ENCODE measurements at places on chromosomes 2 and 18. TPM values are rescaled to one million over a fixed set of nuclear protein-coding genes. Genes with fewer than 3 reads are reported as not detected.

- no peak overlapping the region for H3K4me3 ChIP-seq
- H3K27ac ChIP-seq: no peak overlapping the region
- DNase-seq: no peak
- no peaks in the 10 kb centered on the region for H3K4me1 ChIP-seq
Measured at GRCh38 chr2:30559544-30560275, 112.7 kb downstream of the LCLAT1 start.

- no peak for DNase-seq
- no peaks in the 10 kb centered on the region for H3K4me1 ChIP-seq
- H3K27ac ChIP-seq: no peak overlapping the region
- no peaks in the 10 kb centered on the region for H3K36me3 ChIP-seq
- H3K27me3 ChIP-seq: no peaks in the 10 kb centered on the region
- H3K4me3 ChIP-seq: no peak overlapping the region
Measured at GRCh38 chr18:65415098-65415497, 335.7 kb upstream of the CDH7 start.

Gene PTGR3
- 19.3 TPM for total RNA-seq

GRCh38 chr2:117536139-117536538 is 278.4 kb upstream of the DDX18 start:
- DNase-seq: no peak
- no peak overlapping the region for H3K4me3 ChIP-seq
- H3K27ac ChIP-seq: no peak overlapping the region
- H3K36me3 ChIP-seq: no peaks in the 10 kb centered on the region
- H3K27me3 ChIP-seq: no peaks in the 10 kb centered on the region
- H3K4me1 ChIP-seq: no peaks in the 10 kb centered on the region

GRCh38 chr2:199459286-199460100 is 1.8 kb upstream of the SATB2 start:
- H3K27ac ChIP-seq: peak overlapping the region; percentile 73
- peaks cover 2% of the 10 kb centered on the region for H3K36me3 ChIP-seq
- H3K27me3 ChIP-seq: peaks cover 41% of the 10 kb centered on the region
- DNase-seq: peak; percentile 66
- H3K4me3 ChIP-seq: peak overlapping the region; percentile 93

DNA sequence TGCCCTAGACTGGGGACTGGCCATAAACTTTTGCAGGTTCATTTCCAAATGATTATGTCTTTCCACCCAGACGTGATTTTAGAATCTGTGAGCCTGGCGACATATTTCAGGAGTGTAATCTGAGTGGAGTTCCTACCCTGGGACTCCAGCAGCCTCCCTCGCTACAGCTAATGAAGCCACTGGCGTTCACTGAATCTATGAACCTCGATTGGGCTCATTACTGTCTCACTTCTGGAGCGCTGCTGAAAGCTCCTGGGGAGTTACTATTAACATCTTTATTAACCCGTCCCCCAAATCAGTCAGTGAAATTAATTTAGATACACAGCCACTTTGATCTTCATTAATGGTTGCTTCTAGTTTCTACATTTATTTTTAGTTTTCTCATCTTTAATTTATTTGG is 56.5 kb downstream of the CDK15 start:
- H3K27me3 ChIP-seq: peaks cover 38% of the 10 kb centered on the region
- H3K36me3 ChIP-seq: no peaks in the 10 kb centered on the region
- peaks cover 8% of the 10 kb centered on the region for H3K4me1 ChIP-seq
- no peak overlapping the region for H3K27ac ChIP-seq
- H3K4me3 ChIP-seq: no peak overlapping the region

Gene RASGRP3
- total RNA-seq: 205 TPM

DNA sequence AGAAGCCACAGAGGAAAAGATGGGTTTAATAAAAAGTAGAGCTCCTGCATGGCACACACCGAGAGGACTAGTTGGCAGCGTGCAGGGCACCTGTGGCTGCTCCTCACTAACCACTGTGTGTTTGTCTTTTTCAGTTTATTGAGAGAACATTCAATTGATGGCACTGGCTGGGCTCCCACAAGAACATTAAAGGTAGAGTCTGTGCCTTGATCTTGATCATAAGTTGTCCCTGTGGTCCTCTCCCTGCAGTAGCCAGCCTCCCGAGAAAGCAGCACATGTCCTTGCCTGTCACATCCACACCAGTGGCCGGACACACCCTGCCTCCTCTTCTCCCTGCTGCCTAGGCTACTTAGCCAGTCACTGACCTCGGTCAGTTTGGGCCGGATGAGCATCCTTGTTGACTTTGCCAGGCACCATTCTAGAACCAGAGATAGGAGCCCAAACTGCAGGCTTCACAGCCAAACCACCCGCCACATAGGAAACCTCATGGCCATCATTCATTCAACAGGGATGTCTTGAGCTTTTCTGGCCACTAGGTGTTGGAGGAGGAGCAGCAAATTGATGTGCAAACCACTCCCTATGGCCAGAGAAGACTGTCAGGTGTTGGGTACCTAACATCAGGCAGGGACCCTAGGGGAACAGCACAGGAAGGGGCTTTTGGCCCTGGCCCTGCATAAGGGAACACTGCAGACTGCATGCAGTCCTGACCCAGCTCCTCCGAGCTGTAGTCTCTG is 30.2 kb upstream of the SCLY start:
- DNase-seq: no peak
- peaks cover 69% of the 10 kb centered on the region for H3K36me3 ChIP-seq
- H3K4me3 ChIP-seq: no peak overlapping the region
- no peak overlapping the region for H3K27ac ChIP-seq

DNA sequence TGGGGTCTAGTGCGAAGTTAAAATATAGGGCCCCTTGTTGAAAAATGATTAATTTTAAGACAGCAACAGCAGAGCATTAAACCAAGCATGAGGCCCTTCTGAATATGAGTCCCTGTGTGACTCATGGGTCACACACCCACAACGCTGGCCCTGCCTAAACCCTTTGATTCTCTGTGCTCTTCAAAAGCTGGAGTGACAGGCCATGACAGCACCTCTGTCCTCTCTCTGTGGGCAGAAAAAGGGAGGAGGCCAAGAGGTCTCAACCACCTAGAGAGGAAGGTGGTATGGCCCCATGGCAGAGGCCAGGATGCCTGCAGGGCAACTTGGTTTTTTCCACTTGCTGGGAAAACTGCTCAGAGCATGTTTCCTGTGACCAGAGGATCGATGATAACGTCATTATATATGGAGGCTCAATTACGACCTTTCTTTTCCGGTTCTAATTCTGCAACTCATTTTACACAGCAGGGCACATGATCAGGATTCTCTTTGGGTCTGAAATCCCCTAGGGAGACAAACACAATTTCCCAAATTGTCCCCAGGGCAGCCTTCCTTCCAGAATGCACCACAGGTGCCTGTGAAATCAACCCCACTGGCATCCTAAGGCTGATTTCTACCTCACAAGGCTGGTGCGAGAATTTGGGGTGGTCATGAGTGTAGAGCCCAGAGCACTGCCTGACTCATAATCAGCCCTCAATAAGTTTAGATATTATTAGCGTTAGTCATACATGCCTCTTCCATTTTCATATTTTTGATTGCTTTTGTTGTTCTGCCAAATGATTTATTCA is 102.0 kb upstream of the PPP1CB start:
- peak overlapping the region; percentile 65 for H3K27ac ChIP-seq
- H3K27me3 ChIP-seq: no peaks in the 10 kb centered on the region
- H3K36me3 ChIP-seq: no peaks in the 10 kb centered on the region
- DNase-seq: no peak
- H3K4me1 ChIP-seq: peaks cover 17% of the 10 kb centered on the region

Gene SPHKAP
- total RNA-seq: not detected

Gene SCN2A
- total RNA-seq: not detected

GRCh38 chr2:228059735-228060134 is 121.8 kb downstream of the SPHKAP start:
- no peak overlapping the region for H3K27ac ChIP-seq
- H3K27me3 ChIP-seq: no peaks in the 10 kb centered on the region
- H3K36me3 ChIP-seq: no peaks in the 10 kb centered on the region

- H3K27me3 ChIP-seq: peaks cover 11% of the 10 kb centered on the region
- no peak overlapping the region for H3K27ac ChIP-seq
- no peak overlapping the region for H3K4me3 ChIP-seq
- H3K36me3 ChIP-seq: no peaks in the 10 kb centered on the region
Measured at GRCh38 chr18:9987931-9988330, 74.1 kb downstream of the VAPA start.

- H3K27me3 ChIP-seq: no peaks in the 10 kb centered on the region
- no peak overlapping the region for H3K4me3 ChIP-seq
- H3K36me3 ChIP-seq: no peaks in the 10 kb centered on the region
- no peak for DNase-seq
- H3K27ac ChIP-seq: no peak overlapping the region
Measured at GRCh38 chr2:88638743-88639142, 11.5 kb upstream of the EIF2AK3 start.

Gene HRH4
- total RNA-seq: not detected

DNA sequence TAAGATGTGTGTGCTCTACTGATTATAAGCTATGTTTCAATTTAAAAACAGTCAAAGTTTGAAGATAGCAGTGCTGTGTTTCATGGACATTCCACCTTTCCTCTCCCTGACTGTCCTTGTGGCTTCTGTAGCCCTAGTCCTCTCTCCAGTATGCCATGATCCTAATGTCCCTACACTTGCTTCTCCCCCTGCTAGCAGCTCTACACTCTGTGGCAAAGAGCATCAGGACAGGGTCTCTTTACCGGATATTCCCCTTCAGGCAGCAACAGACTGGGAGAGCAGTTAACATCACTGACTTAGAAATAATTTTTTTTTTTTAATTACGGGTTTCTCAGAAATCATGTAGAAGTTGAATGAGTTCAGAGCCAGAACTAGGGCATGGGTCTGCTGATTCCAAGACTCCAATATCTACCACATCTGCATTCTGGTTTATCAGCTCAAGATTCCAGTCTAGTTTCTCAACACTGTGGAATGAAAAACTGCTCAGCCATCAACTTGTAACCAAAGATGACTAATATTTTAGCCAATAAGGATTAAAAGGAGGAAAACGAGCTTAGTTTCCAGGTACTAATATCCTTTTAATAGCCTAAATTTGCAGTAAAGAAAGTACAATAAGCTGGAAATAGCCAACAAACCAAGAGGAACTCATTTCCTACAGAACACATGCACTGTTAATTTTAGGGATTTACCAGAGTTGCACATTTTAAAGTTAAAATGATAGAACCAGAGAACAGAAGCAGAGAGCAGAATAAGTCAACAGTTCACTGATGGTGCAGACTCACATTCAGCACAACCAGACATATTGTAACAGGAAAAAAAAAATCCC is 45.2 kb downstream of the TMEM131 start:
- no peak overlapping the region for H3K4me3 ChIP-seq
- DNase-seq: no peak
- H3K27me3 ChIP-seq: no peaks in the 10 kb centered on the region
- H3K27ac ChIP-seq: peak overlapping the region; percentile 73
- peaks cover 16% of the 10 kb centered on the region for H3K36me3 ChIP-seq

DNA sequence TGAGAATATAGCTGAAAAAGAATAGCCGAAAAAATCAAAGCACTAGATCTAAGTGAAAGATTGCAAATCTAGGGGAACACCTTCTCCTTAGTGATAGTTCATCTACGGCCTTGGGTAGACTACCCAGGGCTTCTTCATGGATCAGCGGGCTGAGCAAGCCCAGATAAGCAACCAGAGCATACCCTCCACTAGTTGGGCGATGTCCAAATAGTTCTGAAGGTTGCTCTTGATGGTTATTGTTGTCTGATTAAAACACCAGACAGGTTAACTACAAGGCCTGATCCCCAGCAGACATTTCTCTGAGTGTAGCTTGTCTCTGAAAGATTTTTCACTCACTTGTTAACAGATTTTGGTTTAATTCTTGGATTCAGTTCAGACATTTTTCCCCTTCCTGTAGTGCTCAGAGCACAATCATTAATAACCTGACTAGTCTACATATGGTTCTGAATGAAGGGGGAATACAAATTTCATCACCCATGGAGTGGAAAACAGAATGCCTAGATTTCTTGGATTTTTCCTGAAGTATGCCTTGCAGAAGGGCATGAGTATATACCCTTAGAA is 99.6 kb downstream of the BABAM2 start:
- H3K27me3 ChIP-seq: no peaks in the 10 kb centered on the region
- no peak overlapping the region for H3K4me3 ChIP-seq
- no peak for DNase-seq
- no peak overlapping the region for H3K27ac ChIP-seq
- H3K4me1 ChIP-seq: no peaks in the 10 kb centered on the region

GRCh38 chr2:391696-392095 is 103.8 kb upstream of the ALKAL2 start:
- no peak overlapping the region for H3K27ac ChIP-seq
- no peak overlapping the region for H3K4me3 ChIP-seq
- H3K4me1 ChIP-seq: peaks cover 9% of the 10 kb centered on the region
- DNase-seq: no peak
- H3K36me3 ChIP-seq: no peaks in the 10 kb centered on the region

Gene ST6GAL2
- not detected for total RNA-seq

- no peak overlapping the region for H3K27ac ChIP-seq
- H3K4me1 ChIP-seq: no peaks in the 10 kb centered on the region
Measured at GRCh38 chr2:217451666-217452065, 551.1 kb downstream of the TNS1 start.

GRCh38 chr18:45540125-45540524 is 75.2 kb upstream of the SLC14A2 start:
- no peak overlapping the region for H3K4me3 ChIP-seq
- no peak overlapping the region for H3K27ac ChIP-seq
- H3K27me3 ChIP-seq: peaks cover 8% of the 10 kb centered on the region
- H3K4me1 ChIP-seq: no peaks in the 10 kb centered on the region
- H3K36me3 ChIP-seq: no peaks in the 10 kb centered on the region

DNA sequence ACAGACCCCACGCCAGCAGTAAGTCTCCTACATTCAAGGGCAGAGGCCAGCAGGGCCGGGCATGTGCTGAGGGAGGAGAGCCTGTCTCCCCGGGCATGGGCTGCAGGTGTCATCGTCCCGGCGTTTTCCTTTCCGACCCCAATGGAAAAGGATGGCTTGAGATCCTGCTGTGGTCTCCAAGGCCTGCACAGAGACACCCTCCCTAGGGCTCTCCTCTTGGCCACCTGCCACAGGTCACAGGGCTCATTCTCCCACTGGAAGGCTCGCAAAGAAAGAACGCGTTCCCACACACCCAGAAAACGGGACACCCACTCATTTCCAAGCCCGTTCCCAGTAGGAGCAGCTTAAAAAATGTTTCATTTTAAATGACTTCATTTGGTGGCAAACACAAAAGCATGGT is 41.0 kb downstream of the DIPK1C start:
- H3K27ac ChIP-seq: no peak overlapping the region
- H3K4me3 ChIP-seq: no peak overlapping the region
- H3K36me3 ChIP-seq: no peaks in the 10 kb centered on the region
- DNase-seq: no peak
- H3K27me3 ChIP-seq: peaks cover 13% of the 10 kb centered on the region

GRCh38 chr2:13005761-13006335 is 289.1 kb downstream of the TRIB2 start:
- DNase-seq: no peak
- H3K27me3 ChIP-seq: peaks cover 12% of the 10 kb centered on the region
- H3K27ac ChIP-seq: no peak overlapping the region
- no peak overlapping the region for H3K4me3 ChIP-seq

DNA sequence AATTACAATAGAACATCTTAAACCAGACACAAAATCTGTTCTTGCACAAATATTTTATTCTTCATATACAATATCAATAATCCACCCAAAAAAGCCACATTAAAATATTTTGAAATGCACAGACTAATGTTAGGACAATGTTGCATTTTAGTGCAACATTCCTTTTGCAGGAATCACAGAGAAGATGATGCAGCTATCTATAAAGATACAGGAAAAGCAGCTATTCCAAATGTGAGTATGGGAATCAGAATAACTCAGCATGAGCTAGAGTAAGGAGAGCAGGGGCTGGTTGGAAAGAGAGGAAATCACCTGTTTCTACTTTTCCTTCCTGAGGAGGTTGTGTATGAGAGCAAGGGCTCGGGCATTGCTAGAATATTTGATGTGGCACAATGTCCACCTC is 4.8 kb downstream of the C2orf66 start:
- DNase-seq: no peak
- peaks cover 18% of the 10 kb centered on the region for H3K27me3 ChIP-seq
- peaks cover 2% of the 10 kb centered on the region for H3K36me3 ChIP-seq

Gene NCOA1
- 44.9 TPM for total RNA-seq

Data from activated B cell treated with CpG ODN at 0.5 μM for 24 hours (primary cell).